ENCODE measurements at places on chromosomes 12 and 14.

DNA sequence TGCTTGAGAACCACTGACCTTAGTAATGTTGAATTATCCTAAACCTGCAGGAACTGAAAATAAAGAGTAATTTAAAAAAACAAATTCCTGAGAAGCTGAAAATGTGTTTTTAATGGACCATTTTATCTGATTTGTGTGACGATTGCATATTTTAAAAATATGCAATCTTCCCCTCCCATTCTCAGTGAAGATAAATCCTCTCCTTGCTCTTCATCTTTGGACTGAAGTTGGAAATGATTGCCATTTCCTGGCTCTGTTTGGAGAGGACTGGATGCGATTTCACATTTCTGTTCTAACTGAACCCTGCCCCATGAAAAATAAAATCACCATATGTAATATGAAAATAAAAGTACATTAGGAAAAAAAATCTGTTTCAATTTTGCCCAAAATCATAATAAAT is 216.3 kb downstream of the SLC6A15 start:
- no peak for DNase-seq

- DNase-seq, result no peak
Observed at GRCh38 chr14:89484051-89484844, 67.2 kb upstream of the FOXN3 start.

DNA sequence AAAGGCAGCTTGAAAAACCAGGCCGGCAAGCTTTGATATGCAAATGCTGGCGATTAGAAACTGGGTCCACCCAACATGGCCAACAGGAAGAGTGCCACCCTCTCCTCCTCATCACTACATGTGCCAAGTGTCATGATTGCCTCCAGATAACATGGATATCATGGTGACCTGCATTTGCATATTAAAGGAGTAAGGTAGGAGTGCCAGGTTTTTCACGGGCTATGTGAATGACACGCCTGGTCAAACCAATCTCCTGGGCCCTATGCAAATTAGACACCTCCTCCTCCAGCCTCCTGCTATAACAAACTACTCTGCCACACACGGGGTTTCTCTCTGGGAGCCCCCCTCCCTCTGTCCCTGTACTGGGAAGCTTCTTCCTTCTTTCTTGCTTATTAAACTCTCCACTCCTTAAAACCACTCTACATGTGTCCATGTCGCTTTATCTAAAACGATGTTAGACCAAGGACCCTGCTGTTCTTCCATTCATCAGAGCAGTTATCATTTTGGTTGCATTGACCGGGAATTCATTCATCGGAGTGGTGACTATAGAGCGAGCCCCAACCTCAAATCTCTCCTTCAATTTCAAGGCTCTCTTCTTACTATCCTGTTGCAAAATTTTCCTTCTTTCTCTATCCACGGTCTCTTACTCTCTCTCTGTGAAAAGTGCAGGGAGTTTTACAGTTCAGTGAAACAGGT is 27.5 kb downstream of the APOBEC1 start:
- peak; percentile 60 for DNase-seq

- no peak for DNase-seq
Observed at GRCh38 chr14:77805706-77806105, 5.8 kb downstream of the ADCK1 start.

DNA sequence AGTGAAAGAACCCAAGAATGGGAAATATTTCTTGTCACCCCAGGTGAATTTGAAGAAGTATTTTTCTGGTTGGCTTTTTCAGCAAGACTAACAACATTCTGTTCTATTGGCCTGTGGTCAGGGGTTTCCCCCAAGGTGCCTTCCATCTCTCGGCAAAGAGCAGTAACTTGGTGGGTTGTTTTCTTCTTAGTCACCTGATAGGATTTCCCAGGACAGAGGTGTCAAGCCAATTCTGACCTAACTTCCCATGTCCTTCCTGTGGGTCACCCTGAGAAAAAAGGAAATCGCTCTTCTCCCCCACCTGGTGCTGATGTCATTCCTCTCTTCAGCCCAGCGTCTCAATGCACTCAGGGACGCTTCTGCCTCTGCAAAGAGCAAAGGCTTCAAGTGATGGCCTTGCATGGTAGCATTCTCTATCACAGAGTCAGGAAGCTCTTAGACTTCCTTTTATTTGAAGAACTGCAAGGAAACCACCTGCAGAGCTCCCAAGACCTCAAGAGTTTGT is 16.1 kb upstream of the IFNG start:
- no peak for DNase-seq

- no peak for DNase-seq
Observed at GRCh38 chr14:62655166-62655565, 390.1 kb downstream of the KCNH5 start.

- no peak for DNase-seq
Observed at GRCh38 chr12:64571411-64571810, 38.9 kb upstream of the RASSF3 start.

GRCh38 chr14:58299401-58300330 is 1.3 kb downstream of the ARID4A start:
- peak; percentile 80 for DNase-seq

- DNase-seq, result no peak
Observed at GRCh38 chr12:123996581-123996980, 23.6 kb downstream of the ZNF664 start.

DNA sequence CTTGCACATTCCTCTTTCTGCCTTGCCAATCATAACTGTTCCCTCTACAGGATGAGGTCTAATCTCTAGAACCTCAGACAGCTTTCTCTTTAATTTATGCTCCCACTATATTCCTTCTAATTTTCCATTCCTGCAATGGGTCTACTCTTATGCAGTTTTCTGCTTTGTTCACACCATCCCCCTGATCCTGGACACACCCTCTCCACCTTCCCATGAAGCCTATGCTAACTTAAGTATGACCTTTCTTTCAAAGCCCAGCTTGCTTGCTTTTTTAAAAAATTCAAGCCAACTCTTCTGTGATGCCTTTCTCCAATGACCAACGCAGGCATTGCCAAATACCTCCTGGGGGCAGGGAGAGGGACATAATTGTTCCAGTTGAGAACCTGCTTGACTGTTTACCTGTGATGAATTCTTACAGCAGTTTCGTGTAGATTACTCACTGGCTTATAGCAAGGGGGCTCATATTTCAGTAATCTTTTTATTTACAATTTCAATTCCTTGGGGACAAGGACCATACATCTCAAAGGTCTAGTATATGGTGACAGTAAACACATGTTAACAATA is 7.8 kb downstream of the SLC38A1 start:
- no peak for DNase-seq

GRCh38 chr12:29858270-29858786 is 74.6 kb upstream of the TMTC1 start:
- no peak for DNase-seq

DNA sequence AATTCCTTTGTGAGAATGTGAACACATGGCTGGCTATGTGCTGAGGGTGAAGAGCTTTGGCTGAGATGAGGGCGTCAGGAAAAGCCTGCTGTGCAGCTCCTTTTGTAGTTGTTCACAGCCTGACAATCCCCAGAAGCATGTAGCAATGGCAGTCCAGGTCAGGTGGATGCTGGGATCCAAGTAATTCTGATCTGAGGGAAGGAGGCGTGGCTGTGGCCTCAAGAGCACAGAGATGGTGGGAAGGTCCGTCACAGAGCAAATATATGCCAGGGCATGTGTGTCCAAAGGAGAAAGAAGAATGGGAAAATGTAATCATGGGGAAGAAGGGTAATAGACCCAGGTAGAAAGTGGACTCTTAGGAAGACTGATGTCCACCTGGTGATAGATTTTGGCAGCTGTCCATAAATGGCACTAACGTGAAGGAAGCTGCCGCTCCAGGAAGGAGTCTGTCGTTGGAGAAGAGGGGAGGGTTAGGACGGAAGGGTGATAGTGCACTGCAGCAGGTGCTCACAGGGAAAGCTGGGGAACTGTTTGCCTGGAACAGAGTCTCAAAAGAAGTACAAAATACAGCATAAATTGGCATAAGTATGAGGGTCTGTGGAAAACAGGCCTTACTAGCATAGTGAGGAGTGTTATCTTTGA is 13.8 kb downstream of the MGST1 start:
- DNase-seq, result no peak

- no peak for DNase-seq
Observed at GRCh38 chr12:12469386-12469785, 93.3 kb downstream of the DUSP16 start.

- no peak for DNase-seq
Observed at GRCh38 chr12:75825686-75826085, 205.9 kb downstream of the PHLDA1 start.

DNA sequence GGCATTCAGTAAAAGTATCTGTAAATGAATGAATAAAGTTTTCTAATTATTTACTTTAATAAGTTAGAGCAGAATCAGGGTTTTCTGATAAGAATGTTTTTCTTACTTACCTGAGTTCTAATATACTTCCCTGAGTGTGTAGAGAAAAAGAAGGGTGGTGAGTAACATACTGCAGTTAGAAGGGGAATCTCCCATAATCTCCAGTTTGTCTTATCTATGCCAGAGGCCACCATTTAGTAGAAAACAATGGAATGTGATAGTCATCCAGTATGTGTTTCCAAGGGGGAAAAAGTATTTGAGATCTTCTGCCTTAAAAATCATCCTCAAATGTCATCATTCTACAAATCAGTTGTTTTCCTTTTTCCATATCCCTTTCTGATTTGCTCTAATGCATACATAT is 56.5 kb upstream of the PAWR start:
- DNase-seq, result no peak

GRCh38 chr12:41521872-41522379 is 333.8 kb downstream of the PDZRN4 start:
- DNase-seq, result peak; percentile 19

DNA sequence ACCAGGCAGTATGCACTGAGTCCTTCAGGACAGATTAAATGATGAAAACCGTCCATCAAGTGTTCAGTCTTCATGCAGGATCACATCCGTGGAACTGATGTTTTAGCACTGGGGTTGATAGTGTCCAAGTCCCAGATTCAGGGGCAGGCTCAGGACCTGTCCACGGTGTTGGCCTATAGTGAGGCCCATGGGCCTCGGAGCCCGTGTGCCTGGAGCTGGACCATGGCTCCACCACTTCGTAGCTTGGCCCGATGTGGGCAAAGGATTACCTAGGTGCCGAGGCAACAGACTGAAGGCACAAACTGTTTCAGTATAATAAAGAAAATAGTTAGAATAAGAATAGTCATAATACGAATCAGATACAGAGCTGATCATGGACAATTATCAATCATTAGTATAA is 41.8 kb downstream of the DDX51 start:
- no peak for DNase-seq

- DNase-seq, result no peak
Observed at GRCh38 chr14:67400434-67400833, 11.5 kb downstream of the PLEK2 start.

- DNase-seq, result no peak
Observed at GRCh38 chr12:42652048-42652447, 62.5 kb upstream of the PRICKLE1 start.

GRCh38 chr12:94582591-94582990 is 67.8 kb downstream of the TMCC3 start:
- DNase-seq, result no peak

GRCh38 chr12:42019746-42020145 is 124.9 kb downstream of the GXYLT1 start:
- no peak for DNase-seq

DNA sequence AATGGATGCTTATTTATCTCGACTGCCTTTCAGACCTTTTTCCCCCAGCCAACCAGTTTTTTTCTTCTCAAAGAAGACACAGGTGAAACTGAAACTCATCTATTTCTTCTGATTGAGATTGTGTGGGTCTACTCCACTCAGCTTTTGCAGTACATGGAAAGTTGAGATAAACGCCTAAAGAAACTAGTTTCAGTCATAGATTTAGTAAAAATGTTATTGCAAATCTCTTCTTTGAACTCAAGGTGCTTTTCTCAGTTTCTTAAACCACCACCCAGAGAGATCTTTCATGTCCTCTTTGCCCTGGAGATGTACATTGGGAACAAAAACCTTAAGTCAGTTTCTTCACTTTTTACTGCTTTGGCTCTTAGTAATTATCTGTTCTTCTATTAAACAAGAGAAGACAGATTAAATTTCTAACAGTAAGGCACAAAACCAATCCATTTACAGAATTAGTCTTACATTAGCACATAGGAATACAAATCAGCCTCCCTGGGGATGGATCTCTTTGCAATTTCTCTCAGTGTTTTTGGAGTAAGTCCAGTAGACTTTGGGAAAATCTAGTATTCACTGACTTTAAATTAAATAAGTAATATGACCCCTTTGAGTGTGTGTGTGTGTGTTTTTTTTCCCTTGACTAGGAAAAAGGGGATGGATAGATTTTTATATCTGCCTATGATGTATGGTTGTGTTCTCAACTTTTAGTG is 11.6 kb downstream of the FBXW8 start:
- DNase-seq, result no peak
